SJCRH30 (cell line): ENCODE measurements at places on chromosomes 4 and X. TPM values are rescaled to one million over a fixed set of nuclear protein-coding genes. Genes with fewer than 3 reads are reported as not detected.

GRCh38 chr4:128305942-128306341, 18.3 kb upstream of the PGRMC2 start:
- DNase-seq: no peak

DNA sequence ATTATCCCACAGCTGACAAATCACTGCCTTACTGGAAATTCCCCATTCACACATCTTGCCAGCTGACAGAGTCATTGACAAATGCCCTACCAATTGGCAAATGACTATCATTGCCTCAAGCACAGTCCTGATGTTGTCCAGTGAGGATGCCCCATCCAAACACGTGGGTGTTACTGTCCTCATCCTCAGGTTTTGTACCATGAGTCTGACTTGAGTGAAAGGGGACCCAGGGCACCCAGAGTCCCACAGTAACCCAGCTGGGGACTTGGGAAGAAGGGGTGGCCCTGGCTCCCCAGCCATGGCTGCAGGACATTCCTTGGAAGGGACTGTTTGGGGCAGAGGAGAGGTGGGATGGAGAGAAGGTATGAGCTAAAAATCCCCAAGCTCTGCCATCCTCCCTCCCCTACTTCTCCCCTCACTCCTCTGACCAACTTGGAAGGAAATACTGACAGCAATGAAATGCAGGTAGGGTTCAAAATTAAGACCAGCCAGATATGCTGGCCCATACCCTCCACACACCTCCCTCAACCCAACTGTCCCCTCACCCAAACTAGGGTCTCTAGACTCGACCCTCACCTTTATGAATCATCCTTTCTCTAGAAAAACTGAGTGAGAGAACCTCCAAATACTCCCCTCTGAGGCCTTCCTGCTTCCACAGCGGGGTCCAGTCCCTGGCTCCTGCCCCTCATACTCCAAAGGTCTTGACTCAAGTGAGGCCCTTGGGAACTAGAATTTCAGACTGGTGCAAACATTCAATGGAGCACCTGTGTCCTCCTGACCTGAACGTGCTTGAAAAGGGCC, 5.1 kb downstream of the TIMP1 start:
- no peak for DNase-seq

DNA sequence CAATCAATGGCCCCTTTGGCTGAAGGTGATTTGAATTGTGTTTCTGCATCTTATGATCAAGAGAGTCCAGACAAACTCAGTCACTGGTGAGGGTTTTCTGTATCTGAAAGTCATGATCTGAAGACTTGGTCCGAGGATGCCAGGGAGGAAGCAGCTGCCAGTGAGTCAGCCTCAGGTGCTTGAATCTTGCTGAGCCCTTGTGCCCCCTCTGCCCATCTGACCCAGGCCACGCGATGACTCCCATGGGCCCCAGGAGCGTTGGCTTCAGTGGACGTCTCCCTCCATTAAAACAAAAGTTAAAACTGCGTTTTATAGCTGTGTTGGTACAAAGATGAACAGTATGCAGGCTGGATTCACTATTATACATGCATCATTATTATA, 62.0 kb downstream of the HTRA3 start:
- DNase-seq: no peak

GRCh38 chr4:38377195-38377594, 286.8 kb upstream of the KLF3 start:
- no peak for DNase-seq

The IL9R gene
- not detected in 2 replicates for total RNA-seq
